ENCODE measurements at places on chromosomes 3 and 15. TPM values are rescaled to one million over a fixed set of nuclear protein-coding genes. Genes with fewer than 3 reads are reported as not detected.
A peak's percentile ranks its signal among the peaks of the same experiment; 100 is the strongest.

Gene HYAL1
- 6.5 TPM for polyA plus RNA-seq

Gene BNC1
- polyA plus RNA-seq: 0.17 TPM

Gene HHATL
- 0.88 TPM for polyA plus RNA-seq

Gene CD86
- polyA plus RNA-seq: 1.3 TPM

Gene BLOC1S6
- 53.3 TPM for polyA plus RNA-seq

Gene SLC38A3
- 9.4 TPM for polyA plus RNA-seq

Gene PRTG
- polyA plus RNA-seq: 15.8 TPM

Gene ECE2
- not detected for polyA plus RNA-seq

Gene PLSCR4
- 18.3 TPM for polyA plus RNA-seq

Gene LRIG1
- 25.8 TPM for polyA plus RNA-seq

Gene PPARG
- polyA plus RNA-seq: 28.5 TPM

Gene SPINK8
- polyA plus RNA-seq: 0.43 TPM

Gene PTPRG
- polyA plus RNA-seq: 95.1 TPM

Gene CDC25A
- polyA plus RNA-seq: 14.1 TPM

- DNase-seq: no peak
Observed at GRCh38 chr3:113910966-113911365, 36.8 kb upstream of the ZDHHC23 start.

GRCh38 chr3:167843481-167843880 lies 108.0 kb downstream of the SERPINI1 start:
- no peak for DNase-seq

GRCh38 chr15:51861557-51862359 lies 32.3 kb downstream of the TMOD3 start:
- DNase-seq: no peak

DNA sequence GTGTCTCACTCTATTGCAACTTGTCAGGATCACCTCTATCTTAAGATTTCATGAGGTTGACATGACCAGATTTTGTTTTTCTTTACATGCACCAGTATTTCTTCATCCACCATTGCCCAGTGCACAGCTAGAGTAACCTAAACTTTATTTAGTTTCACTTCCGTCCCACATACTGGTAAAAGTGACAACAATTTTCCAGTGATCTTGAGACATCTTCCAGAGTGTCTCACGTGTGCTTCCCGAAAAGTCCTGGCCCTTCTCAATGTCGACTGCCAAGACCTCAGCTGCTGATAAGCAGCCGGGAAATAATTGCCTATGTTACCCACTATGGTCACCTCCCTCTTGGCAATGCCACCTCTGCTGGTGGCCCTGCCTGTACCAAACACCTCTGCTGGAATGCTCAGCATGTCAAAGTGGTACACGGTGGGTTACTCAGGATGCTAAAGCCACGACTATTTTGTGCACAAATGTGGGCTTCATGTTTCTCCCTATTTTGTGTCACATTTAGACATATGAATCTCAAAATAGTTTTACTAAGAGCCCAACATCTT lies 379.7 kb upstream of the TGFBR2 start:
- DNase-seq: no peak

GRCh38 chr3:61134532-61134931 lies 116.7 kb downstream of the FHIT start:
- no peak for DNase-seq

DNA sequence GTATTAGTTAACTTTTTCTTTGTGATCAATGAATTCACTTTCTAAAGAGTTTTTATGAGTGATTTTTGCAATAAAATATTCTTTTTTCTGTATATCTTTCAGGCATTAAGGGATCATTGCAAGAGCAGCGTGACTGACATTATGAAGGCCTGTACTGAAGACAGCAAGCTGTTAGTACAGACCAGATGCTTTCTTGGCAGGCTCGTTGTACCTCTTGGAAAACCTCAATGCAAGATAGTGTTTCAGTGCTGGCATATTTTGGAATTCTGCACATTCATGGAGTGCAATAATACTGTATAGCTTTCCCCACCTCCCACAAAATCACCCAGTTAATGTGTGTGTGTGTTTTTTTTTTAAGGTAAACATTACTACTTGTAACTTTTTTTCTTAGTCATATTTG lies 24.4 kb downstream of the SELENOT start:
- no peak for DNase-seq

- DNase-seq: no peak
Observed at GRCh38 chr3:82610236-82610635, 848.8 kb upstream of the GBE1 start.

DNA sequence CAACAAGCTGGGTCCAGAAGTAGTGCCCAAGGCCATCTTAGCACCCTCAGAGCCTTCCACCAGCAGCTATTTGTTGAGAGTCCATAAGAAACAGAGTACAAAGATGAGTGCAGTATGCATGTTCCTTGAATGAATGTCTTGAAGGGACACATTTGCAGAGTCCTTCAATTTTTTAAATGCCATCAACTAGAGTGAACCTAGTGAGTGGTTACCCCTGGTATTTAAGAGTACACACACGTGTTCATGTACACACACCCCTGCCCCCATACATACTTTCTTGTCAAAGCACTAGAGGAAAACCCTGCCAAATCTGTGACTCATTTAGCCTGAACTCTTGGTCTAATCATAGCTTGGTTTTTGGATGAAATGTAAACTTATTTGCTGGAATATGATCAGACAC lies 84.5 kb upstream of the GALNT15 start:
- no peak for DNase-seq

GRCh38 chr15:74611341-74611740 lies 4.3 kb upstream of the CLK3 start:
- no peak for DNase-seq

DNA sequence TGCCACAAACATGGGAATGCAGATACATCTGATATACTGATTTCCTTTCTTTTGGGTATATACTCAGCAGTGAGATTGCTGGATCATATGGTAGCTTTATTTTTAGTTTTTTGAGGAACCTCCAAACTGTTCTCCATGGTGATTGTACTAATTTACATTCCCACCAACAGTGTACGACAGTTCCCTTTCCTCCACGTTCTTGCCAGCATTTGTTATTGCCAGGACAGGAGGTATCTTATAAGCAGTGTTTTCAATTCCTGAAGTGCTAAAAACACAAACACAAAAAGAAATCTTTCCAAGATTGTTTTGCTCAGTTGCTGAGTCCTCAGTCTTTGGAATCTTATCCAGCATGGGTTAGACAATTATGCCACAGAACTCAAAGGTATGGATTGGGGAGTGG lies 13.5 kb downstream of the GTF2E1 start:
- DNase-seq: no peak

DNA sequence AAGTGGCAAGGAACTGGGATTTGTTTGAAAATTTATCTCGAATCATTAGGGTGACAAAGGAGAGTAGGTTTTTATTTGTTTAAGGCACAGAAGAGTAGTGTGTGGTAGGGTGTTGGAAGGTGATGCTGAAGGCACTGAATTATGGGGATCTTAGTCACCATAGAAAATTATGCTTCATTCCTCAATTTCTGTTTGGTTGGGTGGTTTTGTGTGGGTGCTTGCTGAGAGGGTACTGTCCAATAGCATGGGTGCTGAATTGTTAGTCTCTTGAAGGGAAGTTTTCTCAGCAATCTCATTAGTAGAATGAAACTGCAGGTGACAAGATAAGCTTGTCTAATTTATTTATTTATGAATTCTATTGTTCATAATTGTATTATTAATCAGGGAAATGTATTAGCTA lies 610.9 kb downstream of the AGBL1 start:
- DNase-seq: peak; percentile 24

GRCh38 chr3:61158216-61158615 lies 93.0 kb downstream of the FHIT start:
- no peak for DNase-seq

DNA sequence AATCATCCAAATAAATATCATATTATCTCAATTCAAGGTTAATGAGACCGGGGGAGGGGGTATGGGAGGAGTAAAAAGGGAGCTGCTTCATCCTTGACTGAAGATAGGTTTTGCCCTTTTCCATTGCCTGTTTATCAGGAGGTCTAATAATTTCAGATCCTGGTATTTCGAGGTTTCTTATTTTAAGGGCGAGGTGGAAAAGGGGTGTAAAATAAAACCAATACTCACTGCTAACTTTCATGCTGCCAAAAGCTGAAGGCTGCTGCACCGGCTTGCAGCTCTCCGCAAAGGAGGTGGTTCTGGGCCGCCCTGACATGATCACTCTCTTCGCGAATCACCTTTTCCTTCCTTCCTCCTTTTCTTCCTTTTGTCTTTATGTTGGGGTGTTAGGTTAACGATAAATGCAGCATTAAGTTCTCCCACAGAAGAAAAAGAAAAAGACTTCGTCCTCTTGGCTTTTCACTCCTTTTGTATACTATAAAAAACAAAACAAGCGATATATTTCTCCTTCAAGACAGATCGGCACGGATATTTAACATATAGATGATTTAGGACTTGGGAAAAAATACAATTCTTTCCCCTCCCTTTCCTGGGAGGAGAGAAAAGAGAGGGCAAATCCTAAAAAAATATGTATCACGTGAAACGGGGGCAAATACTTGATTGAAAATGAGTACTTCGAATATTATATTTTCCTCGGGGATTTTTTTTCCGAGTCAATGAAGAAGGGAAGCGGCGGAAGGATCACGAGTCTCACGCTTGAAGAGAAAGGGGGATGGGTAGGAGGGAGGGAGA lies 932 bp downstream of the GSK3B start:
- peak; percentile 89 for DNase-seq

DNA sequence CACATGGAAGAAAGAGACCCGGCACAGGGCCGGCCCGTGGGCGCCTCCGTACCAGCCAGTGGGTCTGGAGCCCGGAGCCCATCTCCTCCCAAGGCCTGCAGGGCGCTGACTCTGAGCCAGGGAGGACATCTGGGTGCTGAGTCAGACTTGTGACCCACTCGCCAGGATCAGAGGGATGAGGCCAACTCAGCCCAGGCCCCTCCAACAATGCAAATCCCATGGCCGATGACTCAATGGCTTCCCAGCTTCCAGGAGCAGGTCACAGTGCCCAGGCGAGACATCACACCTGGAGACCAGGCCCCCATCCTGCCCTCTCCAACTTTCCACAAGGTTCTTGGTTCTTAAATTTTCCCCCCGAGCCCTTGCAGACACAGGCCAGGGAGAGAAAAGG lies 95.1 kb downstream of the LRIG1 start:
- no peak for DNase-seq

GRCh38 chr15:97501291-97501690 lies 459.2 kb upstream of the ARRDC4 start:
- no peak for DNase-seq

DNA sequence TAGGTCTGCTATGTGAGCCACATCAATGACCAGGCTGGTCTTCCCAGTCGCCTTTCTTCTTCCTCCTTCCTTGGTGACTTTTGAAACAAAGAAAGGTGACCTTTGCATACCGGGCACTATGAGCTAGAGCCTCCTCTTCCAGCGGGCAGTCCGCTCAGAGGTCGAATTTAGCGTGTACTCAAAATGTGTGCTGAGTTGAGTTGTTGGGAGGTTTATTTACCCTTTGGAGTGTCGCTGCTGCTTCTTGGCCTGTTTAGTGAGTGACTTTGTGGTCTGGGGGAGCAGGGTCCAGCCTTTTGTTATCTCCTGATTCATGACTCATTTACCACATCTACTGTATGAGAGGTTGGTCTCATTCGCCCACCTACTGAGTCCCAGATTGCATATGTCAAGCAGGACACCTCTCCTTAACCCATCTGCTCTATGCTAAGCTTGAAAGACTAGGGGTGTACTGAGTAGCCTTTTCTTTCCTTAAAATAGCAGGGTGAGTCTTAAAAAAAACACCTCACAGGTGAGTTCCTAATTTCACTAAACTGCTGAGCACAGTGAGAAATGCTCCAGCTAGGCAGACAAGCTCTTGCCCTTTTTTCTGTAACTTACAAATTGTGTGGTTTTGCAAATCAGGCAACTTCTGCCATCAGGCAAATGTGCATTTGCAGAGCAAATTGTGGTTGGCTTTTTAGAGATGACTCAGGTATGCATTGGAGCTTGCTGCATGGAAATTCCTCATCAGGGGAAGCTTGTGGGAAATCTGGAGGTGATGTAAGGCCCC lies 3.2 kb upstream of the SIAH2 start:
- no peak for DNase-seq

- no peak for DNase-seq
Observed at GRCh38 chr3:127483005-127483641, 107.4 kb downstream of the TPRA1 start.

DNA sequence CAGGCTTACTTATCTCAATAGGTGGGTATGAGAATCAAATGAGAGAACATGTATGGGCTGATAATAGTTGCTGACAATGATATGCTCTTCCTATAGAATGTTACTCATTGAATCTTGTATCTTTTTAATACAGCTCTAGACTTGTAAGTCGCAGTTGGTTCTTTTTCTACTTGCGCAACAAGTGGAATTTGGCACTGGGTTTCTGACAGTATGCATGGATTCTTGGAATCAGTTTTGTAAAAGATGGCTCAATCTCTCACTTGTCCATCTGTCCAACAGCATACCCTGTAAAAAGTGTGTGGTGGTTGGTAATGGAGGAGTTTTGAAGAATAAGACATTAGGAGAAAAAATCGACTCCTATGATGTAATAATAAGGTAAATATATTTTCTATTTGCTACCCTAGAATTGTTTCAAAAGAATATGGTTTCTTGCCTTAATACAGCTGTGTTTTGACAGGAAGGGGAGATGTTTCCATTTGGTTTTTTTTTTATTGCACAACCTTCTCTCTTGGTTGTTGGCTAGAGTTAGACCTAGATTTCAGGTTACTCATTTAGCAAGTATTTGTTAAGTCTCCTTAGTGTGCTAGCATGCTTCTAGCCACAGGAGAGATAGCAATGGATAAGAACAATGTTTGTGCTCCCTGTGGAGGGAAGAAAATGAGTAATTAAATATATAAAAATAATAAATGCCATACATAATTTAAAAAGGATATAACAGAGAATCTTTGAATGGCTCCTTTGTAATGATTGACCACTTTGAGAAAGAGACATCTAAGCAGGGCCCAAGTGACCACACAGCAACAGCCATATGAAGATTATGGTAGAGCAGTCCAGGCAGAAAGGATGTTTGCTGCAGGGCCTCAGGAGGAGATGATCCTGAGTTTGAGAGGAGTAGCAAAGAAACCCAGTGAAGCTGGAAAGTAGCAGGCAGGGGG lies 21.8 kb downstream of the ST3GAL6 start:
- no peak for DNase-seq

DNA sequence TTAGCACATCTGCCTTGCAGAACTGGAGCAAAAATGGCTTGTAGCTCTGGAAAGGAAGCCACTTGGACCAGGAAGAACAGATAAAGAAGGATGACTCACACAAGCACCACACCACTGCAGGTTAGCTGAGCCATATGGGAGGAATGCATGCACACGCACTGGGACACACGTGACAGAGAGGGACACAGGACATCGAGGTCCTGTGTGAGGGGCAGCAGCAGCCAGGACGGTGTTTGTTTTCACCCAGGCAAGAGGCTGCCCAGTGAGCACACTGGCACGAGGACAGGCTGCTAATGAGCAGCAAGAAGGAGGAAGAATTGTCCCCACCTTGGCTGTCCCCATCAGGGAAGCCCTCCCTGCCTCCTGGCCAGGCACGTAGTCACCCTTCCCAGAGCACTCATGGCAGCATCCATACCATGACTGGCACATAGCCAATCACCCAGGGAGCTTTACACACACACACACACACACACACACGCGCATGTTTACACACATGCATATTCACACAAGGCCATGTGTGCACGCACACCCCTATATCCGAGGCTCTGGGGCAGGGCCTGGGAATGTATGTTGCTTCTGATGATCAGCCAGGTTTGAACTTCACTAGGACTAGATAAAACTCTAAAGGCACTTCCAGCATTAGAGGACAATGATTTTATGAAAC lies 24.0 kb upstream of the SPTBN5 start:
- DNase-seq: no peak

- no peak for DNase-seq
Observed at GRCh38 chr3:63949005-63949404, 36.8 kb upstream of the SCAANT1 start.

All from left kidney (tissue), 8 donors.